Upper lobe of right lung (tissue), 1 donor: ENCODE measurements at places on chromosomes 5 and 9. TPM values are rescaled to one million over a fixed set of nuclear protein-coding genes. Genes with fewer than 3 reads are reported as not detected.

- DNase-seq = no peak
These were observed 56.1 kb downstream of the GRIA1 start for GRCh38 chr5:153546566-153546965.

DNA sequence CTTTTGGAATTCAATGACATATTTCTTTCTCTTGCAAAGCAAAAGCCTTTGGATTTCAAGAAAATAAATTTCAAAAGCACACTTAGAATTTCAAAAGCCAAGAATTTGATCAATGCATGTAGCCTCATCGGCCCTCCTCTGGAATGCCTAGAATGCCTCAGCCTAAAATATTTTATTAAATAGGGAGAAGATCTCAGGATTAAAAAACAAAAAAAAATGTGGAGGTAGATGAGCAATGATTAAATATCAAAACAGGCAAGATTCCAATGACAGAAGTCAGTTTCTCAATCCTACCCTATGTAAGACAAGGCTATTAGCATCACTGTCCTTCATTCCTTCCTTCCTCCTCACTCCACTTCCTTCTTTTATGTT is 169.0 kb downstream of the CDH6 start:
- no peak for DNase-seq

DNA sequence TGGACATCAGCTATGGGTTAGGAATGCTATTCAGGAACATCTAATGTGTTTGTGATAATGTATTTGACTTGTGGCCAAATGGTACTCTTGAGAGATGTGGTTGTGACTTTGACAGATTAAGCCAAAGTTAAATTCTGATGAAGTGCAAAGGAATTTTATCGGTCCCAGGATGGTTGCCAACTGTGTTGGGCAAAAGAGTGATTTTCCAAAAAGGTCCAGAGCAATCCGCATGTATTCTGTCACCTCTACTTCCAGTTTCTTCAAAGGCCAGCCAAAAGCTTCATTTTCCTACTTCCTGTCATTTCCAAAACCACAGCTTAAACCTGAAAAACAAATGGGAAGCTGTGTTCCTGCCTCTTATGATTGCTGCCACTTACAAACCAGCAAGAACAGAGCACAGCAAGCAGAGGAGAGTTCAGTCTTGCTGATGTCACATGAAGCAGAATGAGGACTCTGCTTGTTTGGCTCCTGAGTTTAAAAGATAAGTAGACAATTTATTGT is 59.8 kb downstream of the MARCHF3 start:
- no peak for DNase-seq

- no peak for DNase-seq
These were observed 10.9 kb downstream of the RAPGEF1 start for GRCh38 chr9:131728961-131729360.

DNA sequence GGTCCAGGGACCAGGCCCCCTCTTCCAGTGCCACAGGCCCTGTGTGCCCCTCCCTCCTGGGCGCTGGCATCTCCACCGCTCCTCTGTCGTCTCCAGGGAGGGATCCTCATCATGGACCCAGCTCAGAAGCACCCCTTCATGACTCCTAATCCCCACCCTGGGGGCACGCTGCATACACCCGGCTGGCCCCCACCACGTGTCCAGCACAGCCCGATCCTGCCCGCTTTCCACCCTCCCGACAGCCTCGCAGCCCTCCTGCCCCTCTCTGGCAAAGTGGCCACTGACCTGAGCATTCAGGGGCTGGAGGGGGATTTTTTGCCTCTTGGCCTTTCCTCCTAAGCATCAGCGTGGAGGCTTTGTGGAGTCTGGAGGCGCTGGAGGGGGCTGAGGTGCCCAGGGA is 1.4 kb downstream of the CCDC187 start:
- DNase-seq = no peak

DNA sequence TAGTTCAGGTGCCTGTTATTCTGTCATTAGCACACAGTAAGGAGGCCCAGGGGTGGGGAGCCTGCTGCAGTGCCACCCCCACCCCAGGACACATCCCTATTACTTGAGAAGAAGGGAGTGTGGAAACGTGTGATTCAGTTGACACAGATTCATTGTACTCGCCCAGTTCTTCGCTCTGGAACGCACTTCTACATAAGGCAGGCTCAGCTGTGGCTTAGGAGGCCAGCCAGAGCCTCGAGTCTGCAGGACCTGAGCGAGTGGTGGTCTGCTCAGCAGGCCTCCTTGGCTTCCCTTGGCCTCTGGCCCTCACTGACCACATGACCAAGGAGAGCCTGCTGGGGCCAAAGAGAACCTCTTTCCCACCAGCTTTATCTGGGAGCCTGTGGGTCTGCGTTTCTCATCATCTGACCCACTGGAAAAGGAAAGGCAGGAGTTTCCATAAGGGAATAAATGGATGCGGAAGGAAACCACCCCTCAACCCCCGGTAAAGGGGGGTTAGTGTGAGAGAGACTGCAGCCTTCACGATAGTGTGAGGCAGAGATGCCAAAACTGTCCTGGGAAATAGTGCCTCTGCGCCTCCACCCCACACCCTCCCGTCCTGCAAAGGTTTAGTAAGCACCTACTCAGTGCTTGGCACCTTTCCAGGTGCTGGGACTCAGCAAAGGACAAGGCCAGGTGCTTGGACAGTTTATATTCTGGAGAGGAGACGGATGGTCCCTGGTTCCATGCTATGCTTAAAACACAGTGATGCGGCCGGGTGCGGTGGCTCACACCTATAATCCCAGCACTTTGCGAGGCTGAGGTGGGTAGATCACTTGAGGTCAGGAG is 73.7 kb downstream of the PPARGC1B start:
- no peak for DNase-seq

The EGR1 gene
- total RNA-seq = 85.6 TPM

The RIC1 gene
- 23.9 TPM for total RNA-seq

The CA9 gene
- total RNA-seq = 0.55 TPM

The IL4 gene
- not detected for total RNA-seq

The CEP120 gene
- total RNA-seq = 19.5 TPM

The SUSD1 gene
- total RNA-seq = 31.0 TPM
